B cell (primary cell): ENCODE measurements at places on chromosomes 3 and 15. TPM values are rescaled to one million over a fixed set of nuclear protein-coding genes. Genes with fewer than 3 reads are reported as not detected.
A peak's percentile ranks its signal among the peaks of the same experiment; 100 is the strongest.

NEO1 gene
- polyA plus RNA-seq = 0.48 and 1.3 TPM in 2 replicates

THRB gene
- 1.2 and 1.8 TPM in 2 replicates for polyA plus RNA-seq

CHL1 gene
- 5.4 and 6.2 TPM in 2 replicates for polyA plus RNA-seq

ZBTB11 gene
- 16.3 and 41.0 TPM in 2 replicates for polyA plus RNA-seq

SCAANT1 gene
- not detected in 2 replicates for polyA plus RNA-seq

ERC2 gene
- not detected in 2 replicates for polyA plus RNA-seq

EPB42 gene
- not detected in 2 replicates for polyA plus RNA-seq

CDCP1 gene
- polyA plus RNA-seq = not detected in 2 replicates

ICE2 gene
- 17.3 and 19.0 TPM in 2 replicates for polyA plus RNA-seq

SPATA12 gene
- not detected in 2 replicates for polyA plus RNA-seq

HHATL gene
- not detected in 2 replicates for polyA plus RNA-seq

FMN1 gene
- 0.21 and 0.40 TPM in 2 replicates for polyA plus RNA-seq

RBMS3 gene
- polyA plus RNA-seq = not detected in 2 replicates

CCDC39 gene
- not detected in 2 replicates for polyA plus RNA-seq

NIPA2 gene
- polyA plus RNA-seq = 47.1 and 97.2 TPM in 2 replicates

ALAS1 gene
- polyA plus RNA-seq = 18.9 and 30.2 TPM in 2 replicates

ABCC5 gene
- 13.4 and 16.9 TPM in 2 replicates for polyA plus RNA-seq

HCLS1 gene
- 161 and 228 TPM in 2 replicates for polyA plus RNA-seq

GOLGA6L7 gene
- not detected in 2 replicates for polyA plus RNA-seq

MLF1 gene
- polyA plus RNA-seq = 0.25 and 0.91 TPM in 2 replicates

GRCh38 chr3:112092496-112093179 is 6.4 kb downstream of the C3orf52 start:
- DNase-seq = peak; percentile 29

GRCh38 chr15:66126031-66126441 is 127.5 kb downstream of the MEGF11 start:
- DNase-seq = no peak

DNA sequence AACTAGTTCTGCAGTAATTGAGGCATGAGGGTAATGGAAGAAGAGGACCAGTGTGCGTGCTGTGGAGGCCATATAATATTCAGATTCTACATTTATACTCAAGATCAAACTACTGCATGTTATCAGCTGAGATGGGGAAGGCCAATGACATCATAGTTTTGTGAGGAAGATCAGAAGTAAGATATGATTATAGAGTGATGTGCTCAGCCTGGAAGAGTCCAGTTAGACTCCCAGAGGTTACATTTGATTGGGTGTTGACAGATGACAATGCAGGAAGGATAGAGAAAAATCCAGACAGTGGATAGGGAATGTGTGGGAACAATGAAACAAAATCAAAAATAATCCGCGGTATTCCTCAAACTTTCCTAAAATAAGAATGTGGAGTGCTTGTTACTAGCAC is 35.4 kb downstream of the GOLIM4 start:
- no peak for DNase-seq

- DNase-seq = no peak
Measured at GRCh38 chr3:15110206-15110605, 11.3 kb upstream of the RBSN start.

GRCh38 chr15:36591536-36592411 is 12.3 kb downstream of the CDIN1 start:
- DNase-seq = no peak

DNA sequence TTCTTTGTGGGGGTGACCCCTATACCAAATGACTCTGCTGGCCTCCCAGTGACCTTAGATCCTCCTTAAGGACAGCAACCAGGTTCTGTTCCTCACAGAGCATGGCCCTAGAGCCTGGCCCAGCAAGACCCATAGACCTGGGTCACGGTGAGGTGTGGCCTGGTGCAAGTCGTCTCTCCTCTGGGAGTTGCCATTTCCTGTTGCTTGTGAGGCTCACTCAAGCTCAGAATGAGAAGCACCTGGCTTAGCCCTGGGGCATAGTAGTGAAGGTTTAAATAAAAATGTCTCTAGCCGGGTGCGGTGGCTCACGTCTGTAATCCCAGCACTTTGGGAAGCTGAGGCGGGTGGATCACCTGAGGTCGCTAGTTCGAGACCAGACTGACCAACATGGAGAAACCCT is 131.3 kb downstream of the SMAD6 start:
- DNase-seq = peak; percentile 67

GRCh38 chr3:97841304-97841703 is 19.5 kb downstream of the CRYBG3 start:
- DNase-seq = no peak

DNA sequence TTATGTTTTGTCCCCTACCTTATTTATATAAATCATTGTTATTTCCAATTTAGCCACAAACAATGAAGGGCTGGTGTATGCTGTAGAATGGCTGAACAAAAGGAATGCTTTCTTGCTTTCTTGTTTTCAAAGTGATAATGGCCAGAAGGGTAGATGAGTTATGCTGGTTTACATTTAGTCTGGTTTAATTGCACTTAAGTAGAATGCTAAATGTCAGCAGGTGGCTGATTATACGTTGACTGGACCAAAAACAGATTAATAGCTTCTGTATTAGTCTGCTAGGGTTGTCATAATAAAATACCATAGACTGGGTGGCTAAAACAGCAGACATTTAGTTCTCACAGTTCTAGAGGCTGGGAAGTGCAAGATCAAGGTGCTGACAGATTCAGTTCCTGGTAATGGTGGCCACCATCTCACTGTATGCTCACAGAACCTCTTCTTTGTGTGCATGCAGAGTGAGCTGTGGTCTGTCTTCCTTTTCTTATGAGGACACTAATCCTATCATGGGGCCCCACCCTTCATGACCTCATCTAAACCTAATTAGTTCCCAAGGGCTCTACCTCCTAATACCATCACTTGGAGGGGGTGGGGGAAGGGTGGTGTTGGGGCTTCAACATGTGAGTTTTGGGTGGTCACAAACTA is 17.1 kb upstream of the XIRP1 start:
- DNase-seq = no peak

- no peak for DNase-seq
Measured at GRCh38 chr3:60386306-60386705, 864.9 kb downstream of the FHIT start.

- no peak for DNase-seq
Measured at GRCh38 chr3:52891164-52891563, 6.2 kb downstream of the STIMATE start.

DNA sequence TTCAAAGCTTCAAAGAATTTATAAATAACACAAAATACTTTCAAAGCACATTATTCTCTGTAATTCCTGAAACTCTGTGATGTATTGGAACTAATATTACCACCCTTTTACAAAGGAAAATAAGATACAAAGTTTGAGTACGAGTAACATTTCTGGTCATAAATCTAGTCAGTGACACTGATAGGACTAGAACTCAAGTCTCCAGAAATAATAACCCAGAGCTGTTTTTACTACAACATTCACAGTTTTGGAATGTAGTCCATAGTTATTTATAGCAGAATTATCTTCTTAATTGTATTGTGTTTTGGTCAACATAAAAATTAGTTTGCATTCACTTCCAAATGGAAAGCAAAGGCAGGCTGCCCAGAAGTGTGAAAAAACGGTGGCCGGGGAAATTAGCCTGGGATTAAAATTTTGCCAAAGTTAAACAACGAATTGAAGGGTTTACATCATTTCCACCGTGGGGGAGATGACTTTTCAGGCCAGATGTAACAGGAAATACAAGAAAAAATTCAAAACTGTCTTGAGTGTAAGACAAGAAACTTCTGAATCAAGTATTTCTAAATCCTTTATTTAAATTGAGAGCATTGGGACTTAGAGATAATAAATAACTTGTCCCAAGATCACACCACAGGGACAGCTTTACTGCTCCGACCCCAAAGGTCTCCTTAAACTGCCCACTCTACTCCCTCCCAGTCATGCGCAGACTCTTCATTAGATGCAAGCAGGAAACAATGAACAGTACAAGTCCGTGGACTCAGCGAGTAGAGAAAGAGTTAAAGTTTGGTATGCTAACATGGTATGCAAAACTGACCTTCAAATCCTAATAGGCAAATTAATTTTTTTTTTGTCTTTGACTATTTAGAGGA is 74.3 kb upstream of the VGLL4 start:
- DNase-seq = no peak

DNA sequence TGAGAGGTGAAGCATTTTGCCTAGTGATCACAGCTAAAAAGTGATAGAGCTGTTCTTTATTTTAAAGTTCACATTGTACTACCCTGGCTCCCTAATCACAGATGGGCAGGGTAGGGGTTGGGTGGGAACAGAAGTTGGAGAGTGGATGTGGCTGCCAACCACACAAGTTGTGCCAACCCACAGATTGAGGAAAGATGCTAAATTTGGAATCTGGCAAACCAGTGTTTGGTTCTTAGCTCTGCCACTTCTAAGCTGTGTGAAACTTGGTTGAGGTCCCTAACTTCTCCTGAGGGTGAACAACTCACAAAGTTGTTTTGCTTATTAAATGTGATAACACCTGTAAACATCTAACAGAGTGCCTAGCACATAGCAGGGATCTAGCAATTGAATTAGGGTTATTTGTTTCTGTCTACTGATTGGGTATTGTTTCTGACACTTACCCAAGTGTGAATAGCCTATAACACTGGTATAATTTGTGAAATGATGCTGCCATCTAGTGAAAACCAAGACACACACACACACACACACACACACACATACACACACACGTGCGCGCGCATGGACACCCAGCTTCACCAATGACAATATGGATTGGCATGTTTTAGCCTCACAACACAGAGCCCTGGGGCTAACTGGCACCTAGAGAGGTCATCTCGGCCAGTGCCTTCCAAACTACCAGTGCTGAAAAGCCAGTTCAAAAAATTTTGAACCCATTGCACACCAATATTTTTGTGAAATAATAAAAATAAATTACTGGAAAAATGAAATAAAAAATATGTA is 25.3 kb downstream of the ADGRG7 start:
- DNase-seq = peak; percentile 52

- no peak for DNase-seq
Measured at GRCh38 chr3:139937674-139938279, 2.8 kb downstream of the CLSTN2 start.

GRCh38 chr15:89802231-89802928 is 12.3 kb downstream of the ANPEP start:
- DNase-seq = no peak

- peak; percentile 34 for DNase-seq
Measured at GRCh38 chr3:158094235-158095110, 11.7 kb downstream of the SHOX2 start.

DNA sequence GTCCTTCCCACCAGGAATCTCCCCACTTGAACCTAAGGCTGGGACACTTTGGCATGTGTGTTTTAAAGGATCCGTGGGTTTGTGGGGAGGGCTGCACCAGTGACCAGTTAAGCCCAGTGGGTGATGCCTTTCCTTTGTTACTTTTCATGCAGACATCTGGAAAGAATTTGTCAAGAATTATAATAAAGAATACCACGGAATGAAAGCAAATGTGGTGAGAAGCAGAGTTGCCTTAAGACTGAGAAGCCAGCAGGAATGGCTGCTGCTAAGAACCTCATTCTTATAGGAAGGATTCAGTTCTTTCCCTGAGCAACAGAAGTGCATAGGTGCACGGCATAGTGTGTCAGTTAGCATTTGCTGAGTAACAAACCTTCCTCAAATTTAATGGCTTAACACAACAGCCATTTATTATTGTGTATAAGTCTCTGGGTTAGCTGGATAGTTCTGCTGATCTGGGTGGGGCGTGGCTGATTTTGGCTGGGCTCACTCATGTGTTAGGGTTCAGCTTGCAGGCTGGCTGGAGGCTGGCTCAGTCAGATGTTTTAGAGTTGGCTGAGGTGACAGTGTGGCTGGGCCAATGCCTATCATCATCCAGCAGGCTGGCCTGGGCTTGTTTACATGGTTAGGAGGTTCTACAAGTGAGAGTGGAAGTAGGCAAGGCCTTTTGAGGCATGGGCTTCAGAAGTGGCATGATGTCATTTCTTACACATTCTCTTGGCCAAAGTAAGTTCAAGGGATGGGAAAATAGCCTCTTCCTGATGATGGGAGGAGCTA is 262.7 kb upstream of the CTDSPL start:
- DNase-seq = no peak

GRCh38 chr3:186789554-186790260 is 6.3 kb downstream of the EIF4A2 start:
- DNase-seq = peak; percentile 29

GRCh38 chr15:99275525-99276128 is 24.3 kb downstream of the LRRC28 start:
- peak; percentile 22 for DNase-seq

DNA sequence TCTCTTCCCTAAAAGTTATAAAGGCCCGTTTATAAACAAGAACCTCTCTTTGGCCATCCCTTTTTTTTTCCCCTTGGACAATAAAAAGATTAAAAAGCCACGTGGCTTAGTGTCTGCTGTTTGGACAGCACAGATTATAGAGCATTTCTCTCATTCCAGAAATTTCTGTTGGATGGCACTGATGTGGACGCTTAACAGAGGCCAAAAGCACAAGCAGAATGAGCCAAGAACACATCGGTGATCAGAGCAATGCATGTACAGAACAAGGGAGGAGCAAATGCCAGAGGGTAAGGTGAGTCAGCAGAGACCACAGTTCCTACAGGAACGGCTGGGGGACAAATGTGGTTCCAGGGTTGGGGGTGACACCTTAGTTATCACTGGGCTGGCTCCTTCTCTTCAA is 30.3 kb upstream of the CTNNB1 start:
- no peak for DNase-seq

- DNase-seq = no peak
Measured at GRCh38 chr15:66682246-66682645, 19.8 kb upstream of the SMAD6 start.

DNA sequence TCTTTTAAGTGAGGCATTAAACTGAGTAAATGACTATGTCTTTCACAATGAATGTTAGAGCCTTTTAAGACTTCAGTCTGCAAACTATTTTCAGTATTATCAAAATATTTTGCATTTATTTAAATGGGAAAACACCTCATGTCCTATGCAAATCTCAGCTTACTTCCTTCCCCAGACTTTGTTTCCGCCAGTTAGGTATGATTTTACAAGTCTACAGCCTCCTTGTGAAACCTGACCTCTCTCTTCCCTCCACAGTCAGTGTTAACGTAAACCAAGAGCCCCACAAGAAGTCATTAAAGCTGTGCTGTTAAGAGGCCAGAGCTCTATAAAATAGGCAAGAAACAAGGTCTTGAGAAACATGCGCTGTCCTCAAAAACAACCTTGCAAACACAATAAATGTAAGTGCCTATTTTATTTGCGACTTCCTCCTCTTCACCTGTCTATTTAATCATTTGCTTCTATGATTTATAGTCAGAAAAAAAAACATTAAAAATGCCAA is 48.3 kb downstream of the PRTG start:
- peak; percentile 12 for DNase-seq

GRCh38 chr15:31256378-31257265 is 70.0 kb upstream of the KLF13 start:
- no peak for DNase-seq

- DNase-seq = no peak
Measured at GRCh38 chr15:51838270-51838669, 8.8 kb downstream of the TMOD3 start.
